ENCODE measurements at places on chromosomes 3 and 15. TPM values are rescaled to one million over a fixed set of nuclear protein-coding genes. Genes with fewer than 3 reads are reported as not detected.

DNA sequence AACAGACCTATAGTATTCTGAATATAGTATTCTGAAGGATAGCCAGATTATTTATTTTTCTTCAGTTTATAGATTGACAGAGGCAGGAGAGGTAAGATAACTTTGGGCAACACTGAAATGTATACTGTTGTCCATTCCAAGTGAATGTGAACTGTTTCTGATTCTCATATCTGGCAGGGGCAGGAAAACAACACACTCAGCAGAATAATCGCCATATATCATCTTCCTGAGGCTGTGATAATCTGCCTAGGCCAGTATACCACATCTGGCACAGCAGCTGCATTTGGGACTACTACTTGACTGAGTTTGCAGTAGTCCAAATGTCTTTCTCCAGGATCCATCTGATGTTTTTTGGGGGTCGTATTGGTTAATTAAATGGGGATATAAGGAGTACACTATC, 22.4 kb upstream of the SETD2 start:
- no peak overlapping the region for H3K4me3 ChIP-seq
- H3K27ac ChIP-seq: no peak overlapping the region
- no peaks in the 10 kb centered on the region for H3K4me1 ChIP-seq
- DNase-seq: no peak
- H3K36me3 ChIP-seq: no peaks in the 10 kb centered on the region

DNA sequence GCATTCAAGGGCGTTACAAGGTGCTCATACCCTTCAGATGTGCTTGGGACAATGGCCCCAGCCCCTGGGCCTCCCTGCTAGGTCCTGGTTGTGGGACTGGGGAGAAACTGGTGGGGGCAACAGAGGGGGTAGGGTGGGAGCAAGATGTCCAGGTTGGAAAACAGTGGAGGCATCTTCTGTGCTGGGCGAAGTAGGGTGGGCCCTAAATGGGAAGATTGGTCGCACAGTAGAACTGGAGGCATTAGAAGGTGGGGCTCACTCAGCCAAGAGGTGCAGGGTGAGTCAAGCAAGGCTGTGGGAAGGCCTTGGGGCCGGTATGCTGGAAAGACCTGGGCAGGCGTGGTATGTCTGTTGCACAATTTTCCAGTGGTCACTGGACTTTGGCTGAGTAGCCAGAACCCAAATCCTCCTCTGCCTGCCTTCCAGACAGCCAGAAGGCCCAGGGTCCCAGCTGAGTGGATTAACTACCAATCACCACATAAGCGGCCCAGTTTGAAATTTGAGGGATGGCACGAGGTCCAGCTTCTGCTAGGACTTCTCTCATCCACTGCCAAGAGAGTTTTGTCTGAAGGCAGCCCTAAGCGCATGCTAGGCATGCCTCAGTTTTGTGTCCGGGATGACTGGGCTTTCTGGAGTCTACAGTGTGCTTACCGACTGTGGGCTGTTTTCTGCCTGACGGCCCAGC, 74.5 kb downstream of the LSM3 start:
- peaks cover 12% of the 10 kb centered on the region for H3K4me1 ChIP-seq
- H3K27ac ChIP-seq: no peak overlapping the region
- no peaks in the 10 kb centered on the region for H3K36me3 ChIP-seq
- peaks cover 4% of the 10 kb centered on the region for H3K27me3 ChIP-seq

- no peaks in the 10 kb centered on the region for H3K27me3 ChIP-seq
- no peak overlapping the region for H3K4me3 ChIP-seq
- H3K36me3 ChIP-seq: no peaks in the 10 kb centered on the region
- H3K27ac ChIP-seq: no peak overlapping the region
- DNase-seq: no peak
Measured at GRCh38 chr3:150022381-150023238, 51.9 kb upstream of the PFN2 start.

DNA sequence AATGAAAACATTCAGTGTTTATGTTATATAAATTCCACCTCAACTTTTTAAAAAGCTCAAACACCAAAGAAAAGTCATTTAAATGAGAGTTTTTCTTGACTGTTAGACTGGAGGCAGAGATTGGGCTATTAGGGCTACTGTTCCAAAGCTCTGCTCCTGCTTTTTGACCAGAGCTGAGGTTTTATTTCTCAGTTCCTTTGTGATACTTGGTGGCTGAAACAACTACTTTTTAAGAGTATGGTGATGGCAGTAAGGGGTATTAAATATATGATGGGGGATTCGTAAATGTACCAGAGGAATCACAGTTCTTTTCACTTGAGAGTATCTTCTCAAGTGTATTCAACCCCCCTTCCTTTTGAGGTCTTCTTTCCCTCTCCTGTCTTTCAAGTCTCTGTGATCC, 186.1 kb upstream of the CGNL1 start:
- H3K27ac ChIP-seq: no peak overlapping the region
- H3K36me3 ChIP-seq: no peaks in the 10 kb centered on the region
- no peaks in the 10 kb centered on the region for H3K4me1 ChIP-seq

DNA sequence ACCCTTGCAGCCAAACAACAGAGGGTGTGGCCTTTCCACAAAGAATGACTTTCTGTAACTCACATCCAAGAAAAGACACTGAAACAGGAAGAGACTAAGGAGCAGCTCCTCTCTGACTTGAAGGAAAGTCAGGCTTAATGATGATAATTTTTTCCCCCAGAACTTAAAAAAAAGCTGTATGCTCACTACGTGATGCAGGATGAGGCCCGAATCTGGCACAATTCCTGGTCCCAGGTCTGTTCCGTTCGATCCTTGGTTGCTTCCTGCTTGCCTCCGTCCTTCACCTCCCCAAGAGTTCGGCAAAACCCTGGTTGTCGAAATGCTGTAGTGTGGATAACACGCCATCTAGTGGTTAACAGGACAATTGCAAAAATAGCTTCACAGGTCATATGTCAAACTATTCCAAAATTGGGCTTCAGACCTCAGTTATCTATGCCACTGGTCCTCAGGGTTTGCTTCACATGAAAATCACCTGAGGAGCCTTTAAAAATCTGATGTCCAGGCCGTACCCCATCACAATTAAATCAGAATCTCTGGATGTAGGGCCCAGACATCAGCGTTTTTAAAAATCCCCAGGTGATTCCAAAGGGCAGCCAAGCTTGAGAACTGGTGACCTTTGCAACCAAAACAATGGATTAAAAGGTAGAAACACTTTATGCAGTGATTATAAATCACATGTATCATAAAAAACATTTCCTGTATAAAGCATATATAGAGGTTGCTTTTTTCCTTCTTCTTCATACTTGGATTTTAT, 28.1 kb upstream of the SYNM start:
- H3K4me1 ChIP-seq: peaks cover 4% of the 10 kb centered on the region
- H3K27ac ChIP-seq: no peak overlapping the region
- H3K36me3 ChIP-seq: no peaks in the 10 kb centered on the region

GRCh38 chr3:123347691-123348264, 101.1 kb downstream of the ADCY5 start:
- H3K4me1 ChIP-seq: no peaks in the 10 kb centered on the region
- H3K36me3 ChIP-seq: no peaks in the 10 kb centered on the region
- no peak for DNase-seq
- H3K27me3 ChIP-seq: peaks cover 44% of the 10 kb centered on the region
- H3K27ac ChIP-seq: no peak overlapping the region

DNA sequence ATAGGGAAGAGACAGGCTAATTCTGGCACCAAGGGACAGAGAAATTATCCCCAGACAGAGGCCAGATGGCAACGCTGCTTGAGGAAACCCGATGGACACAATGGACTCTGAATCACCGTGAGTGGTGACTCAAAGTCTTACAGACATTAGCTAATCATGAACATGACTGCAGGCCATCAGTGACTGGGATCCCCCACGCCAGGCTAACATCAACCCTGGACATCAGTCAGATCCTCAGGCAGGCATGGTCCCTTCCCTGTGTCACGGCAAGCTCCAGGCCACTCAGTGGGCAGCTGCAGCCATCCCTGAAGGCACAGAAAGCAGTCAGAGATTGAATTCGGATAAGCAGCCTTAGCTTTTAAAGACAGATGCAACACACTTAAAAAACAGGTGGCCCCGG, 23.8 kb upstream of the OXTR start:
- no peak overlapping the region for H3K27ac ChIP-seq
- no peaks in the 10 kb centered on the region for H3K27me3 ChIP-seq
- DNase-seq: no peak
- no peaks in the 10 kb centered on the region for H3K4me1 ChIP-seq
- H3K36me3 ChIP-seq: peaks cover 2% of the 10 kb centered on the region
- no peak overlapping the region for H3K4me3 ChIP-seq

The LMAN1L gene
- not detected for polyA plus RNA-seq

The RAB7A gene
- 364 TPM for polyA plus RNA-seq

- no peaks in the 10 kb centered on the region for H3K36me3 ChIP-seq
- no peak overlapping the region for H3K27ac ChIP-seq
- no peak for DNase-seq
- H3K4me3 ChIP-seq: no peak overlapping the region
- no peaks in the 10 kb centered on the region for H3K4me1 ChIP-seq
Measured at GRCh38 chr15:47586653-47587224, 130.6 kb upstream of the SEMA6D start.

The CBLB gene
- polyA plus RNA-seq: 16.4 TPM

GRCh38 chr15:26017665-26018064, 154.5 kb upstream of the ATP10A start:
- H3K27ac ChIP-seq: no peak overlapping the region
- H3K4me1 ChIP-seq: no peaks in the 10 kb centered on the region
- no peaks in the 10 kb centered on the region for H3K36me3 ChIP-seq
- no peaks in the 10 kb centered on the region for H3K27me3 ChIP-seq
- H3K4me3 ChIP-seq: no peak overlapping the region
- no peak for DNase-seq

DNA sequence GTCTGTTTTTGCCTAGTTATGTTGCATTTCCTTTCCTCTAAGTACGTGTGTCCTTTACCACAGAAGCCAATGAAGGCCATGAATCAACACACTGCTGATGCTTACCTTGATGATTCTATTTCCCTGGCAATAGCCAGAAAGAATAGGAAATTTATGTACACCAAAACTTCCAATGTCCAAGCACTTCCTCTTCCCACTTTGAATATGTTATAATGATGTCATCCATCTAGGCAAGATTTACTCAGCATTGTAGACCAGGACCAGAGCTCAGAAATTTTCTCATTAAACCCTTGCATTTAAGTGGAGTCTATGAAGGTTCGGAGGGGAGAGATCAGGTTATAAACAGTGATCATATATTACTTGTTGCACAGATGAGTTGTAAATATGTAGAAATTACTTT, 126.0 kb downstream of the THRB start:
- peaks cover 12% of the 10 kb centered on the region for H3K4me1 ChIP-seq
- no peak overlapping the region for H3K27ac ChIP-seq
- H3K36me3 ChIP-seq: no peaks in the 10 kb centered on the region
- no peak for DNase-seq

The IMPG2 gene
- 0.17 TPM for polyA plus RNA-seq

DNA sequence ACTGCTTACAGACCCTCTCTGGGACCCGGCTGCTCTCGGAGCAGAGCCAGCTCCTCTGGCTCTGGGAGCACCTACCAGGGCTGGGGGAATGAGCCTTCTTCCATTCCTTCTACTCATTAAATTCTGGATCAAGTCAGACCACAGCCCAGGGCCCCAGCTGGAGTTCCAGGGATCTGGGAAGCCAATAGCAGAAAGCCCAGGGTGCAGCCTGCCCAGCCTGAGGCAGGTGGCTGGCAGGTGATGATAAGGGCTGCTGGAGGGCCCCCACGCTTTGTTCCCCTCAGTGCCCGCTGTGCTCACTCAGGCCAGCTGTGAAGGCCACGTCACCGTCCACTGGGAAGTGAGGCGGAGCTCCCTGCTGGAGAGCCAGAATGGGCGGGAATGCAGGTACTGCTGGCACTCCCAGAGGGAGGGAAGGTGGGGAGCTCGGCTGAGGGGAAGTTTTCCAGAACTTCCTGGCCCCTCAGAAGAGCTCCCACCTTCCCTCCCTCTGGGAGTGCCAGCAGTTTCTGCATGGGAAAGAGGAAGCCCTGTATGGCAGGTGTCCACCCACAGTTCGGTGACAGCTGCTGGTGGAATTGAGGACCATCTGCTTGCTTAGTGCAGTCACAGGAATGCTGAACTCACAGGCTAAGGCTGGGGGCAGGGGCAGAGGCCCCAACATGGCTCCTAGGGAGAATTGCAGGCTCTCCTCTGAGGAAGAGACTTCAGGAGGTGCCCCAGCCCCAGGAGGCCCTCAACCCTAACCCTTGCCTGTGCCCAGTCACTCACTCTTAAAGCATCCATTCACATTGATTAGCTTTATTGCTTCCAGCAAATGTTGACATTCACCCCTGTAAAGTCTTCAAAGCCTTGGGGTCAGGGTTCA, 12.6 kb upstream of the RTP3 start:
- H3K4me3 ChIP-seq: no peak overlapping the region
- H3K27me3 ChIP-seq: peaks cover 9% of the 10 kb centered on the region
- peaks cover 14% of the 10 kb centered on the region for H3K4me1 ChIP-seq
- H3K36me3 ChIP-seq: no peaks in the 10 kb centered on the region
- no peak overlapping the region for H3K27ac ChIP-seq
- no peak for DNase-seq

- no peaks in the 10 kb centered on the region for H3K27me3 ChIP-seq
- H3K36me3 ChIP-seq: no peaks in the 10 kb centered on the region
- H3K4me1 ChIP-seq: no peaks in the 10 kb centered on the region
- DNase-seq: no peak
Measured at GRCh38 chr15:83422081-83422480, 25.1 kb upstream of the SH3GL3 start.

The PPM1M gene
- 6.5 TPM for polyA plus RNA-seq

The CFAP92 gene
- polyA plus RNA-seq: 0.26 TPM

DNA sequence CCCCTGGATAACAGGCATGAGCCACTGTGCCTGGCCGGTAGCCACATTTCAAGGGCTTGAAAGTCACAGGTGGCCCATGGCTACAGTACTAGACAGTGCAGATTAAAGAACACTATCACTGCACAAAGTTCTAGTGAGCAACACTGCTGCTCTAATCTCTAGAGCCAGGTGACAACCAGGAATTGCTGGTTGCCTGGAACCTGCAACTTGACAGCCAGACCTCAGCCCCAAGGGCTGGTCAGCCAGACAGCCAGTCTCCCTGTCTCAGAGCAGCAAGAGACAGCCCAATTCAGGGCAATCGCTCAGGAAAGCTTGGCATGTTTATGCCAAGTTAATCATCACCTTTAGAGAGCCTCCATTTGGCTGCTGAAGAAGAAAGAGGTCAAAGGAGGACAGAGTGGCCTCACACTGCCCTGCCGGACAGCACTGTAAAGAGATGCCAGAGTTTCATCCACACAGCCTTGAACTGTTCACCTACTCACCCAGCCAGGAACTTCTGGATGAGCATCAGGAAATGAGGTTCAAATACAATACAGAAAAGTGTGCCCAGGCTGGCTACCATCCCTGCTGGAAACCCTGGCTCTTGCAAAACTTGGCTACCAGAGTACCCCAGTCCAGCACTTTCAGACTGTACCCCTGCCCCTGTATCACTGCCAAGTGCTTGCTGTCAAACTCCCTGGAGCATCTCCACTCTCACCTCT, 6.0 kb downstream of the CCDC12 start:
- no peak for DNase-seq
- no peak overlapping the region for H3K27ac ChIP-seq
- peaks cover 25% of the 10 kb centered on the region for H3K36me3 ChIP-seq
- no peaks in the 10 kb centered on the region for H3K27me3 ChIP-seq

The ISL2 gene
- not detected for polyA plus RNA-seq

The CYFIP1 gene
- 72.3 TPM for polyA plus RNA-seq

DNA sequence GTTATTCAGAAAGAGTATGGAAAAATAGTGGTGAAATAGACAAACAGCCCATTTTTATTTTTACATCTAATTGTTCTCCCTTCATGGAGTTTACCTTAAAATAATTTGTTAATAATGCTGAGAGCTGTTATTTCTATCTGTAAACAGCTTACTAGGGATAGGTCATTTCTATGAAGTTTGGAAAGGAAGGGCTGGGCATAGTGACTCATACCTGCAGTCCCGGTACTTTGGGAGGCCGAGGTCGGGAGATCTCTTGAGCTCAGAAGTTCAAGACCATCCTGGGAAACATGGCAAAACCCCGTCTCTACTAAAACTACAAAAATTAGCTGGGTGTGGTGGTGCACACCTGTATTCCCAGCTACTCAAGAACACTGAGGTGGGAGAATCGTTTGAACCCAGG, 624.3 kb upstream of the LMCD1 start:
- DNase-seq: no peak
- H3K27ac ChIP-seq: no peak overlapping the region
- peaks cover 35% of the 10 kb centered on the region for H3K4me1 ChIP-seq

The SI gene
- not detected for polyA plus RNA-seq
